ENCODE measurements at places on chromosomes 6 and 20. TPM values are rescaled to one million over a fixed set of nuclear protein-coding genes. Genes with fewer than 3 reads are reported as not detected.

The MUC22 gene
- total RNA-seq, result not detected

The CAGE1 gene
- 0.13 TPM for total RNA-seq

The KHDRBS2 gene
- not detected for total RNA-seq

The SNAP25 gene
- not detected for total RNA-seq

The CRISP3 gene
- not detected for total RNA-seq

The LST1 gene
- not detected for total RNA-seq

The TRIM10 gene
- total RNA-seq, result not detected

The TBXT gene
- not detected for total RNA-seq

The SLC13A3 gene
- total RNA-seq, result under 0.01 TPM

The TULP4 gene
- total RNA-seq, result 67.3 TPM

The GLO1 gene
- 89.8 TPM for total RNA-seq

All from dermis microvascular lymphatic vessel endothelial cell (primary cell).